KBM-7 (cell line): ENCODE measurements at places on chromosomes 6 and 20.

GRCh38 chr20:346640-347316, at the start of gene NRSN2:
Gene NRSN2 (plus strand): TSS chr20:347111. CDS start chr20:349644, 2,533 bp downstream.
- no peak for DNase-seq

- no peak for DNase-seq
These were observed 6.0 kb upstream of the HRH3 start for GRCh38 chr20:62225820-62226635.

GRCh38 chr6:168916576-168917211, 337.0 kb downstream of the THBS2 start:
- DNase-seq: no peak

DNA sequence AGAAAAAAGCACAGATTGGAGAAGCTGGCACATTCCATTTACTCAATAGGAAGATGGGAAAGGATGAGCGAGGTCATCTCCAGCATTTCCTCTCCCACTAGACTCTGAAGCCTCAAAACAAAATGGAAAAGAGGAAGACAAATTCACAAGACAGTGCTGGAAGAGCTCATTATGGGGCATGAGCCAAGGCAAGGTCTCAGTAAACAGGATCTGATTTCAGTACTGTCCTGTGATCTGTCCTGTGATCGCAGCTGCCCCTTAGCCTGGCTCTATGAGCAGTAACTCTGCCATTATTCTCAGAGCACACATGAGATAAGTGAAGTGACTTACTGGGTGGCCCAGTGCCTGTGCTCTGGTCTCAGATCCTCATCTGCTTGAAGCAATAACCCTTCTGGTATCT, 68.1 kb upstream of the SLC4A11 start:
- DNase-seq: no peak

- DNase-seq: no peak
These were observed 11.2 kb upstream of the MRPS18A start for GRCh38 chr6:43698584-43699349.

- DNase-seq: no peak
These were observed 64.2 kb downstream of the STK35 start for GRCh38 chr20:2165871-2166270.

- no peak for DNase-seq
These were observed 59.6 kb downstream of the DHX35 start for GRCh38 chr20:39021748-39022147.

- no peak for DNase-seq
These were observed 83.5 kb upstream of the TMEM181 start for GRCh38 chr6:158476389-158476788.

GRCh38 chr6:39558591-39559190, 166.5 kb downstream of the KIF6 start:
- no peak for DNase-seq

DNA sequence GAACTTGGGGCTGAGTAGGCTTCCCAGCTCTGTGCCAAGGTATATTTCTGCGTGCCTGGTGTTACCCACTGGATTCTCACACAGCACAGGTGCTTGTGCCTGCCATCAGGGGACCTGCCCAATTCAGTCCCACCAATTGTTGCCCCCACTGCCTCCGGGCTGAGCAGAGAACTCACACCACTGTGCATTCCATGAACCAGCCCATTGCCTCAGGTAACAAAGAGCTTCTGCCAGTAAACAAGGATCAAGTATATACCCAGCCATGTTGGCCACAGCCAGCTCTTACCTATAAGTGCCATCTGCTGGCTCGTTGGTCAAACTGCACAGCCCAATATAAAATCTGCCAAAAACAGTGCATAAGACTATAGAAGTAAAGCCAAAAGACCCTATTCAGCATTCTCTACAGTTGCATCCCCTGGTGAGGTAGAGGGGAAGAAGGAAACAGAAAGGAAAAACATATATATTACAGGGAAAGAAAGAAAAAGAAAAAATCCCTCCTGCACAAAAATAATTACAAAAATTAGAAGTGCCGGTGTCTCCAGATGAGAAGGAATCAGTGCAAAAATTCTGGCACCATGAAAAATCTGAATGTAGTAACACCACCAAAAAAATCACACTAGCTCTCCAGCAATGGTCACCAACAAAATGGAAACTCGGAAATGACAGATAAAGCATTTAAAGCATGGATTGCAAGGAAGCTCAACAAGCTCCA, 241.4 kb downstream of the IBTK start:
- DNase-seq: peak; percentile 65

DNA sequence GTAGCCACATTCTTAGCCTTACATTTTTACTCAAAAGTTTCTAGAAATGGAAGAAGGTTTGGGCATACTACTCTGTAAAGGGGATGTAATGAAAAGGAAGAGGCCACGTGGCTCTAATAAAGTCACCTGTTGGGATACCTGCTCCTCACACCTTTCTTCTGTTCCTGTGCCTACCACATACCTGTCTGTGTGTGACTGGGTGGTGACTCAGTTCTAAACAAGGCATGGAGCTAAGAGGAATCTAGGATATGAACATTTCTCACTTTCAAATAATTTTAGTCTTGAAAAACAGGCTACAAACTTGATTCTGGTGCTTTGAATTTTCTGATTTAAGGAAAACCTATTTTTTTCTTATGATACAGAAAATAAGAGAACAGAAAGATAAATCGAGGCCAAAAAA, 363.6 kb downstream of the RFPL4B start:
- no peak for DNase-seq

DNA sequence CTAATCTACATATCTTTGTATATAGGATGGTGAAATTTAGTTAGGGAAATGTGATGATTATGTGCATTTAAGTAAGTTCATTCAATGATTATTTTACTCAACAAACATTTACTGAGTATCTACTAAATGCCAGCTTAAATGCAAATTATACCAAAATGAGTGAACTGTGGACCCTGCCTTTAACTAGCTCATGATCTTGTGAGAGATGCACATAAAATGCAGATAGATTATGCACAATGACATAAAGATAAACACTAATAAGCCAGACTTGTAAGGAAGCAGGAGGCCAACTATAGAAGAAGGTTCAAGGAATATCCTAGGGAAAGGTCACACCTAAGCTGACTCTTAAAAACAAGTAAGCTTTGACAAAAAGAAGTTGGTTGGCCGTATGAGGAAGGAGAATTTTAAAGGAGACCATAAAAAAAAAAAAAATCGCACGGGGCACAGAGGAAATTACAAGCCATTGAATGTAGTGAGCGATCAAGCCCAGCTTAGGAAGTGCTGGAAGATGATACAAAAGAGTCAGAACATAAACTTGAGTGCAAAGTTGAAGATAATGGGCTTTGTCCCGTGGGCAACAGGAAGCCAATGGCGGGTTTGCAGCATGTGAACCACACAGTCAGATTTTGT, 107.9 kb downstream of the NRSN1 start:
- DNase-seq: no peak

GRCh38 chr20:58010666-58011065, 217.8 kb downstream of the ANKRD60 start:
- no peak for DNase-seq

- DNase-seq: no peak
These were observed 48.3 kb upstream of the EEF1A1 start for GRCh38 chr6:73569121-73569520.

DNA sequence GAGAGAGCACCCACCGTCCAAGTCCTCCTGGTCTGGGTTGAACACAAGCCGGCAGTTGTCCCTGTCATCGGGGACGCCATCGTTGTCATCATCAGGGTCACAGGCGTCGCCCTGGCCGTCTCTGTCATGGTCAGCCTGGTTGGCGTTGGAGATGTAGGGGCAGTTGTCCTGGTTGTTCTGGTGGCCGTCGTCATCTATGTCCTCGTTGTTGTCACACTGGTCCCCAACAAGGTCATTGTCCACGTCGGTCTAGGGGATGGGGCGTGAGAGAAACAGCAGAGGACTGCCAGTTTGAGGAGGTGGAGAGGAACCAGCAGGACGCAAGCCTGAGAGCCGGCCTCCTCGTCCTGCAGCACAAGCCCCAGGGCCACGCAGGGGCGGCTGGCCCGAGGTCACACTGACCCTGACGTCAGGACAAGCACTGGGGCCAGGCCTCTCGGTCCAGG, 28.5 kb downstream of the THBS2 start:
- DNase-seq: no peak

DNA sequence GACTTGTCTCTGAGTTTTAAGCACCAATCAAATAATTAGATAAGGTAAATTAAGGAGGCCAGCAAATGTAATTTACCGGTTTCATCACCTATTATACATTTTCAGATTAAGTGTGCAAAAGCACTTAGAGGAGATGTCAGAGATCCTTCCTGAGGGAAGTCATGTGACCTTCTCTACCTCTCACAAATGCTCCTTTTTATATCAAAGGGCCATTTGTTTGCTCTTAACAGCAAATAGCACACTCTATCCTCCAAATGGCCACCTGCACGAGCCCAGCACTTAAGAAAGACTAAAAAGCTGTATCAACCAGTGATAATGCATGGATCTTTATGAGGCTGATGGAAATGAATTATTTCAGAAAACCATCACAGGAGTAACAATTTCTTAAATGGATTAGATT, 149.4 kb downstream of the ELOVL4 start:
- no peak for DNase-seq

DNA sequence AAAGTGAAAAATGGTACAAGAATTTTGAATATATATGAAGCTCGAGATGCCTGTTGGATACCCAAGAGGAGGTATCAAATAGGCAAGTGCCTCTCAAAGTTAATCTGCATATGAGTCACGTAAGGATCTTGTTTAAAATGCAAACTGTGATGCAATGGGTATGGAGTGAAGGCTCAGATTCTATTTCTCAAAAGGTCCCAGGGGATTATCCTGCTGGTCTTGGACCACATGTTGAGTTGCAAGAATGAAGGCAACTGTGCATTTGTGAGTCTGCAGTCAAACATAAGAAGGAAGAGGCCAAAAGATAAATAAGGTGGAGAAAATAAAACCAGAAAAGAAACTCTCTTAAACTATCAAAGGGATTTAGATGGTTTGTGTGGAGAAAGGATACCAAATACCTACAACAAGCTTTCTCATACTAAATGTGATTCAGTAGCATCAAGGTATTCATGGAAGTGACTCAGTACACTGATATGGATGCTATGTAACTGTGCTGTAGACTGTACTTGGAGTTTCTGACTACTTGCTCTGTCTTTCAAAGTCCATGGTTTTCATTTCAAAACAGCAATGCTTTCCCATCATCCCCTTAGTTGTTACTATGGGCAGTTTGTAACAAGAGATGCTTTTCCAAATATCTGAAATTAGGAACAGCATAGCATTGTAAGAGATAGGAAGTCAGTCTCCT, 106.3 kb downstream of the GFRAL start:
- DNase-seq: no peak

DNA sequence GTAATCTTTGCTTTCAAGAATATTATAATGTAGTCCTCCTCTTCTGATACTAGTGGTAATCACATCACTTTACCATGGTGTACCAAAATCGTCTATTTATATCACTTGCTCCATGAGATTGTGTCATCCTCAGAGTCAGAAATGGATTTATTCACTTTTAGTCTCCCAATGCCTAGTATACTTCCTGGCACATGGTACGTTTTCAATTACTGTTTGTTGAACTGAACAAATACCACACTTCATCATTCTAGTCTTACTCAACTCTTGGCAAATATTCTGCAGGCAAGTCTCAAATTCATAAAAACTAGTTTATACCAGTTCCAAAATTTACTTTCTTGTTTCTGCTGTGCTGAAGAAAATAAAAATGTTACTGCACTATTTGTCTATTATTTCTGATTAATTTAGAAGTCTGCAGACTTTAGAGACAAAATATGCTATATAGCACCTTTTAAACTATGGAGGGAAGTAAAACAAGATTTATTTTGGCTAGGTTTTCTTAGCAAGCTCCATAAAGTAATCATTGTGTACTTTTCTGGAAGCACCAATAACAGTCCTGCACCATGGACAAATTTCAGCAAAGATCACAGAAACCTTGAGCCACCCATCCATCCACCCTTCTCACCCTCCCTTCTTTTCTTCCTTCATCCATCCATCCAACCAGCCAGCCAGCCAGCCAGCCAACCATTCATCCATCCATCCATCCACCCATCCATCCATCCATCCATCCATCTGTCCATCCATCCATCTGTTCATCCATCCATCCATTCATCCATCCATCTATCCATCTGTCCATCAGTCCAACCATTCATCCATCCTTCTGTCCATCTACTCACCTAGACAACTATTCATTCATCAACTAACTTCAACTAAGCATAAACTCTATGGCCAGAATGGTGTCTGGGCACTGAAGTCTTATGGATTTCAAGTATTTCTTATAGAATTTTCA, 102.1 kb upstream of the STMND1 start:
- DNase-seq: no peak

- no peak for DNase-seq
These were observed 255.0 kb upstream of the HTR1E start for GRCh38 chr6:86682297-86682696.

DNA sequence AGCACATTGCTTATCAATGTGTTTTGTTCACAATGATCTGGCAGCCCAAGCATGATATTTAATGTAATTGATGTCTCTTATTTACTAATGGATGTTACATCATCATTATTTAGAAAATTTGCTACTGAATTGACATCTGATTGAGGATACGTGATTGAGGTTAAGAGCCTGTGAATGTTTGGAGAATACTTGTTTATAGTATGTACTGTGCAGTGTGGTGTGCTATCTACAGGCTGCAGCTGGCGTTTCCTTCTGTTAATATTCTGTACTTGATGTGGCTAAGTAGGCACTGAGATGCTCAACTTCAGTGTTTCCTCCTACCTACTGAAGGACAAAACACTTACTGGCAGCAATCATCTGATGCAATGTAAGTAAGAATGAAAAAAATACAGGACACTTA, 709.6 kb upstream of the FLRT3 start:
- DNase-seq: no peak

DNA sequence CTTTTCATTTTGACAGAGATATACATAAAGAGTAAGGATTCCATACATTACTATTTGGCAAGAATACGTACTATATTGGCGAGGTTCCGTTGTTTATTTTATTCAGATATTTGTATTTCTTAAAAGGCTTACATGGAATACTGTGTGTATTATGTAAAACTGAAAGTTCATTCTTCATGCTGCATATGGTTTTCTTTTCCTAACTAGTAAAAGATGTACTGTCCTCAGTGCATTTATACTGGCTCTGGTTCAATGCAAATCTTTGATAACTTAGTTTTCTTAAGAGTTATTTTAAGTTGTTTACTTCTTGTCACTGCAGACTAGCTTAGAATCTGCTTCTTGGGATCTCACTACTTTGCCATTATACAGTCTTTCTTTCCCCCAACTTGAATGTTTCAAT, 42.0 kb downstream of the ADGRB3 start:
- DNase-seq: no peak

DNA sequence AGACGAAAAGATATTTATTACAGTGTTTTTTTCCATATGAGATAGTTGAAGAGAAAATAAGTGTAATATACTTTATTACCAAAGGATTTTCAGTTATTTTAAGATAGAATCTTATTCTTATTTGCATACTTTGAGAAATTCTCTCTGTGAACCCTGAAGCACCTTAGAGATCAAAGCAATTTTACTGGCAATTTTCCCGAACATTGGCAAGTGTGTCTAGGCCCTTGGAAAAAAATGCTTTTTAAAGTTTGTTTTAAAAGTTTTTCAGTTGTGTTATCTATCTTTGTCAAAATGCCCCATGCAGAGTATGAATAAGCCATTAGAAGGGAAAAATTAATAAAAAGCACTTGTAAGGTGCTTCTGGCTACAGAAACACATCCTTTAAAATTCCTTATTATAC, 276.8 kb upstream of the HSF2 start:
- no peak for DNase-seq
